ENCODE measurements at places on chromosomes 7 and 10.

DNA sequence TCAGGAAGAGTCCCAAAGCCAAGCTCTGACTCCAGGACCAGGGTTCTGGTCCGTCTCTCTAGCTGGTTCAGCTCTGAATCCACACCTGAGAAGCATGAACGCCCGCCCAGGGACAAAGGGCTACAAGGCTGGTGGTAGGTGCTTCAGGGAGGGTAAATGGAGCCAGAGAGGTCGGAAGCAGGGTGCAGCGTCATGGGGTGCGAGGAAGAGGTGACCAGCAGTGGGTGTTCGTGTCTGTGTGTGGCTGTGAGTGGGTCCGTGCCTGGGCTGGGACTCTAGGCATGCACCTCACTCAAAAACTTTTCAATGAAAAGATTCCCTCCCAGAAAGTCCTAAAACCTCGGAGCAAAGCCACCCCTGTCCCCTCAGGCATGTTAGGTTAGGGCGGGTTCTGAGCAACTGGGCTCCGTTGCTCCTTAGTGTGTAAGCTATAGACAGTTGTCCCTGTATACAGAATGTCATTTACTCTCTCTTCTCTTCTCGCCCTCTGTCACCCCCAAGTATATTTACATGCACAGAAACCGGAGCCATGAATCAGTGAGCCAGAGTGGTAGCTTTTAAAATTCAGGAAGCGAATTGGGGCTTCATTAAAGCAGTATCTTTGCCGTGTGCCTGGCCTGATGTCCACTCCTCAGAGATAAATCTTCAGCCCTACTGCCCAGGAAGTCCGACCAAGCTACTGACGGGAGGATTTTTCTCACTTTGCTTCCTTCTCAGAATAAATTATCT, 12.3 kb upstream of the GATA3 start:
- DNase-seq = no peak

DNA sequence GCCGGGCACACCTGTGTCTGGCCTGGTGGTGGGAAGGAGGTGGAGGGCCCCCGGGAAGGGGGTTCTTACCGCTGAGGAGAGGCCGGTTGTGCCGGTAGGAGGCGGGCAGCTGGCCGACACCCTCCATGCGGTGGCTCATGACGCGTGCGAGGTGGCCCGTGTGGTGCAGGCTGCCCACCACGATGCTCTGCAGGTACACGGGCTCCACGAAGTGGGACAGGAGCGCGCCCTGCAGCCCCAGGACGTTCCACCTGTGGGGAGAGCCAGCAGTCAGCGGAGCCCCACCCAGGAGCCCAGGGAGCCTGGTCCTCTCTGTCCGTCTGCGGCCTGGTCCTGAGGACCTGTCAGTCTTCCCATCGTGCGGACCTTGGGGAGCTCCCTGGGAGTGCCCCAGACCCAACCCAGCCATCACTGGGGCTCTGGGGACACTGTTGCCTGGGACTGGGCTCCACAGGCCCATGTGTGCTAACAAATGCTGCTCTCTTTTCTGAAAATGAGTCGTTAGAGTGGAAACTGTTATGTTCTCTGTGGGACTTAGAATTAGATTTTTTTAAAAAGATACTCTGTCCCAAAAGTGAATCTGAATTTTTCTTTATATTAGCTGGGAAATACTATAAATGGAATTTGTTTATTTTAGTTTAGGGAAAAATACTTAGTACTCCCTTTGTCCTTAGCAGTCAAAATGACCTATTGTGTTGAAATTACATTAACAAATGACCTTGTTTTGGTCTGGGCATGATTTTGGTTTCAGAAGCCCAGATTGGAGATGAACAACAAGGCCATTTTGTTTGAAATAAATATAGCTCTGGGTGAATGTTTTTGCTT, 143.9 kb downstream of the WDR37 start:
- no peak for DNase-seq

GRCh38 chr10:128306535-128306934, 180.3 kb upstream of the MKI67 start:
- no peak for DNase-seq

DNA sequence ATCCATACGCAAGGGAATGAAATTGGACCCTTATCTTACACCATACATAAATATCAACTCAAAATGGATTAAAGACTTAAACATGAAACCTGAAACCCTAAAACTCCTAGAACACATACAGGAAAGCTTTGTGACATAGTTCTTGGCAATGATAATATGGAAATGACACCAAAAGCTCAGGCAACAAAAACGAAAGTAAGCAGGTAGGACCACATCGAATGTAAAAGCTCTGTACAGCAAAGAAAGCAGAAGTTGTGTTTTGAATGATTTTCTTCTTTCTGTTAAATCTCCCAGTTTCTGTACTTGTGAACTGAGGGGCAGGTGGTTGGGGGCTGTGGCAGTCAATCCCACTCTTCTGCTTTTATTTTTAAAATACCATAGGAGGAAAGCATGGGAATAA, 368.4 kb upstream of the PODXL start:
- no peak for DNase-seq

GRCh38 chr10:131556897-131557495, 245.5 kb upstream of the TCERG1L start:
- DNase-seq = no peak

GRCh38 chr10:57420881-57421280, 846.8 kb downstream of the IPMK start:
- DNase-seq = no peak
